ENCODE measurements at places on chromosomes 3 and 15.

GRCh38 chr3:60365360-60365759, 885.9 kb downstream of the FHIT start:
- DNase-seq: no peak

- DNase-seq: no peak
These were observed 173.1 kb upstream of the LYSMD4 start for GRCh38 chr15:99906311-99906710.

DNA sequence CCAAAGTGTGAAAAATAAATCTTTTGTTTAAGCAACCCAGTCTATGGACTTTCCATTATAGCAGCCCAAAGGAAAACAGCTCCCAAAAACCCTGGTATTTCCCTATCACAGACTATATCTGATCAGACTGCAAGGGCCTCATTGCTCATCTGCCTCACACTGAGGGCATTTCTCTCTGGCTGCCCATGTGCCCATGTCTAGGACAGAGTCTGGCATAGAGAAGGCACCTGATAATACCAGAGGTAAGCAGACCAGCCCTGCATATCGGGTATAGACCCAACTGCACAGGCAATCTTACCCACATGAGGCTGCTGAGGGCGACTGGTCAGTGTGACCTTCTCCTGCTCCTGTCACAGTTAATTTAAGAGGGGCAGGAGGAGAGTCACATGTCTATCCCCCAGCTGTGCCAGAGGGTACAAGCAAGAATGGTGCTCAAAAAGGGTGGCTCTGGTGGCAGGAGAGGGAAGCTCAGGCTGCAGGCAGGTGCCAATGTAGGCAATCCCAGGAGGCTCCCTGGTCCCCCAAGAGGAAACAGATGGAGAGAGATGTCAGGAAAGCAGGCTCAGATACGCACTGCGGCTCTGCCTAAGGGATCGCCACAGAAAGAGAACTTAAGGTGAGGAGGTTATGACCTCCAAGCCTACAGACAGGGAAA, 3.1 kb downstream of the CSRNP1 start:
- peak; percentile 7 for DNase-seq

GRCh38 chr3:189301479-189301878, 129.7 kb downstream of the TPRG1 start:
- no peak for DNase-seq

DNA sequence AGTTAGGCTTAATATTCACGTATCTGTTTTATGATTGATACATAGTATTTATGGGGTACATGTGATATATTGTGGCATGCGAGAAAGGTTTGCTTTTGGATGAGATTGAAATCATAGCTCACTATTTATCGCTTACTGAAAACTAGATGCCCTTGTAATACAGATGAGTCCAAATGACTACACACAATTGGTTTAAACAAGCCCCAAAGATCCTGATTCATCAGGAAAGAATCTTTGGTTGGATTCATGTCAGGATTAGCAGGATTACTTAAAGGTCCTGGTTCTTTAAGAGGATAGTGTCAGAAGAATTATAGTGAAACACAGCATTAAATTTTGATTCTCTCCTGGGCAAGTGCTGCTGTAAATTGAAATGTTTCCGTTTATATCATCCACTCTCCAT, 18.6 kb upstream of the AADAC start:
- DNase-seq: no peak

DNA sequence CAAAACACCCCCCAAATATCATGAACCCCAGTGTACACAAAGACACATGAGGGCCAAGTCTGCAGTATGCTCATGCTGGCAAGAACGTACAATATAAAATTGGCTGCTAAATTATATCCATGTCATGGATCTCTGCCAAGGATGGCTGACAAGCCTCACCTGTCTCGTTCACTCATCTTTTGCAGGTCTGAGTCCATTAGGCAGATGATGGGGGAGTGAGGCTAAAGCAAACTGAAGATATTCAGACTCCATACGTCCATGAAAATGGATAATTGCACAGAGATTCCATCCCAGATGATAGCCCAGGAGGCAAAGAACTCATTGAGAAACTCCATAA, 122.3 kb upstream of the PTPRG start:
- DNase-seq: no peak

DNA sequence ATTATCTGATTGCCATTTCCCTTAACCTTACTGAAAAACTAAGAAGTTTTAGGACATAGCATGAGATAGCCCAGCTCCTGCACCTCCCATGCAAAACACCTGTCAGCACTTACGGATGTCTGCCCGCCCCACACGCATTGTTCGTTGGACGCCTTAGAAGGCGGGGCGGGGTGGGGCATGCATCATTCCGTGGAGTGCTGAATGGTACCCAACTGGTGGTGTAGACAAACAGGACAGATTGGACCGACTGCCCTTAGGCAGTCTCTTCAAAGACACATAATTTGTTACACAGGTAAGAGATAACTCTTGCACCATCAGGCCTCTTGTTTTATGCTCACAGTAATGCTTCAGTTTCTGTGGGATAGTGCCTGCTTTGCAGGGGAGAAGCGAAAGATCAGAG, 93.8 kb downstream of the SMAD6 start:
- DNase-seq: no peak

DNA sequence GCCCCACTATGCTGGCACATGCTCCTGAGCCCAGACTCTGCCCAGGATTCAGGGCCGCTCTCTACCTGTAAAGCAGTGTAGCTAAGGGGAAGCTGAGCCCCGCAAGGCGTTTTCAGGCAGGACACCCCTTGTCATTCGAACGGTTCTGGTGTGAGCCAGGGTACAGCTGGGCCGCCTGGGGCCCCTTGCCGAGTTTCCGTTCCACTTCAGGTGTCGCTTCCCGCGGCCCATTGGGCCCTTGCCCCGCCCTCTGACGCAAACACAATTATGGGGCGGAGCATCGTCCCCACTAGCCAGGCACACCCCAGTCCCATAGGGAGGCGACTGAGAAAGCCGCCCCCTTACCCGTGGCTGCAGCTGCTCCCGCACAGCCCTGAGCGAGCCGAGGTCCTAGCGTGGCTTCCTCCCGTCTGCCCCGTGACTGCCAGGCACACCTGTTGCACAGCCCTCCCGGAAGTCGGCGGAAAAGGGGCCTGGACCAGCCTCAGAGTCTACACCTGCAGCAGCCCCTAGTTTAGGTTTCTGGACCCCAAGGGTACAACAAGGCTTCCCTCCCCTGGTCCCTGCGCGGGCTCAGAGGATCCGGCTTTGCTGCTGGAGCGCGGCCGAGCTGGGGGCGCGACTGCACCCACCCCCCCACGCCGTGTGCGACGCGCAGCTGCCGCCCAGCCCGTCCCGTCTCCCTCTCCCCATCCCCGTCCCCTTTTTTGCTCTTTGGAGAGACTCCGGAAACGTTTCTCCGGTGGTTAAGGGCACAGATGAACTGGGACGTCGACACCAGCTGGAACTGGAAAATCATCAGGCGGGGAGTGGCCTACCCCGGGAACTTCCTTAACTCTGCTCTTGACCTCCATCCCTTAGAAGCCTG, at the start of gene PLSCR2:
Gene PLSCR2 (minus strand): TSS at position 412 of the 868 bp plus-strand sequence. CDS start 9,657 bp downstream, outside the sequence.
- no peak for DNase-seq

DNA sequence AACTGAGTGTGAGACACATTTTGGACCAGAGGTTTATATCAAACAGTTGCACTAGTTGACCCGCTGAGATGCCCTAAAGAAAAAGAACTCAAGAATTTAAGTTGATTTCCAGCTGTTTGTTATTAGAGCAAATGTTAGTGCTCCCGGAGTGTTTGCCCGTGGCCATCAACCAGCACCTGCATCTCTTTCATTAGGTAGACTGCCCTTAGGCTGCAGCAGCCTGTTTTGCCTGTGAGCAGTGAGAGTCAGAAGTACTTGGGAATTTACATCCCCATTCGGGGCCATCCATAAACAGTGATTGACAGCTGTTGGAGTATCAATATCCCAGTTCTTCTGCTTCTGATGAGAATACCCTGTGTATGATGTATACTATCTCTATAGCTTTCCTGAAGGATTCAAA, 492.6 kb downstream of the RBMS3 start:
- no peak for DNase-seq

GRCh38 chr3:172142864-172143451, 103.6 kb downstream of the FNDC3B start:
- no peak for DNase-seq

- no peak for DNase-seq
These were observed 56.0 kb upstream of the ATP2B2 start for GRCh38 chr3:10561162-10561945.

GRCh38 chr3:12982619-12983101, 90.6 kb downstream of the IQSEC1 start:
- no peak for DNase-seq

DNA sequence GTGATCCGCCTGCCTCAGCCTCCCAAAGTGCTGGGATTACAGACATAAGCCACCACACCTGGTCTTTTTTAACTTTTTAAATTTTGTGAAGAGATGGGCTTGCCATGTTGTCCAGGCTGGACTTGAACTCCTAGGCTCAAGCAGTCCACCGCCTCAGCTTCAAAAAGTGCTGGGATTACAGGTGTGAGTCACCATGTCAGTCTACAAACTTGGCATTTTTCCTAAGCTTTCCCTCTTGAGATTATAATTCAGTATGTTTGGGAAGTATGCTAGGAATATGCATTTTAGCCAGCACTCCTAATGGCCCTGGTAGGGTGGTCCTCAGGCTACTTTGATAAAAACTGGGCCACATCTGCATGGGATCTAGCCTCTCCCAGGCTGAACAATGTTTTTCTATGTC, 4.4 kb downstream of the WDR73 start:
- DNase-seq: no peak

DNA sequence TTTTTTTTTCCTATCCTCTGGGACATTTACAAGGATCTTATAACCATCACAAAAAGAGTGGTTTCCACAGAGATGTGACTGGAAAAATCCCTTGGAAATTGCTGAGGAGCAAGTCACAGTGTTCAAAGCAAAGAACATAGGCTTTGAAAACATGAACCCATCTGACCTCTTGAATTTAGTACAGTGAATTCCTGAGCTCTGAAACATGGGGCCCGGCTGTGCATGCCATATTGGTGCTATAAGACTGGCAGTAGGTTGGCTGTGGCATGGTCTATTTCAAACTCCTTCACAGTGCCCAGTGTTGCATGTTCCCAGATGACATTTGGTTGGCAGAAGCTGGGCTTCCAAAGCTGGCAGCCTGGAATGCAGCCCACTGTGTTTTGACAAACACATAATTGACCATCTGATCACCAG, 202.2 kb downstream of the TIGIT start:
- no peak for DNase-seq

- DNase-seq: no peak
These were observed 5.8 kb upstream of the GNAI2 start for GRCh38 chr3:50230104-50230793.

GRCh38 chr3:38616111-38616510, 33.4 kb downstream of the SCN5A start:
- DNase-seq: no peak

GRCh38 chr3:114879059-114880031, 267.7 kb downstream of the ZBTB20 start:
- peak; percentile 20 for DNase-seq

- DNase-seq: no peak
These were observed 835.0 kb downstream of the TBL1XR1 start for GRCh38 chr3:176362191-176362731.

GRCh38 chr3:151276687-151277042, 1.7 kb downstream of the P2RY14 start:
- no peak for DNase-seq

DNA sequence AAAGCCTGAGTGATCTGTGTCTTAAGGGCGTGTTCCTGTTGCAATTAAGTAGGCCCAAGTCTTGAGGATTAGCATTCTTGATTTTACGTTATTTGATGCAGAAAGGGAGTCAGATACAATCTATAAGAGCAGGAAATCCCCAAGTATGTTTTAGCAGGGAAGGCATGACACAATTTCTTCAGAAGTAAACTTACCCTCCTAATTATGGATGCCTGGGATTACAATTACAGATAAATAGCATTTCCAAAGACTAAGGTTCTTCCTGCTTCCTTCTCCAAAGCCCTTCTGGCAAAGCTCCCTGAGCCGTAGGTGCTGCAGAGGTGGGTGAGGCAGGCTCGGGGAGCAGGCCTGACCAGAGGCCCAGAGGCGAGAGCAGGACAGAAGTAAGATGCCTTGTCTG, 34.9 kb upstream of the ST6GAL1 start:
- DNase-seq: no peak

GRCh38 chr3:143132246-143132980, 12.8 kb downstream of the CHST2 start:
- DNase-seq: no peak

DNA sequence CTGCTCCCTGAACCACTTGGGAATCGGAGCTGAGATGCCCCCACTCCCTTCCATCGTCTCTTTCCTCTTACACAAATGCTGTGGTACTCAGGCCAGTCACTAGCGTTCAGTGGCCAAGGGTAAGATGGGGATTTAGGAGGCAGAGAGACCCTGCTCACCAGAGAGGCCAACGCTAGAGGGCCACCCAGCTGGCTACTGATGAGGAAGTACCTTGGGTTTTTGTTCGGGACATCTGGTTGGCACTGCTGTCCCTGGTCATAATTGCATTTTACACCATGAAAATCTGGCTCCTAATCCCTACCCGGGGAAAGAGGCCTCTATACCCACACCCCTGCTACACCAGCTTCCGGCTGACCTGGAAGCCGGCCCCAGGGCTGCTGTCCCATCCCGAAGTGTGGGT, 7.7 kb downstream of the MAP6D1 start:
- no peak for DNase-seq

- peak; percentile 76 for DNase-seq
These were observed 72.2 kb downstream of the DLG1 start for GRCh38 chr3:197226179-197226578.

DNA sequence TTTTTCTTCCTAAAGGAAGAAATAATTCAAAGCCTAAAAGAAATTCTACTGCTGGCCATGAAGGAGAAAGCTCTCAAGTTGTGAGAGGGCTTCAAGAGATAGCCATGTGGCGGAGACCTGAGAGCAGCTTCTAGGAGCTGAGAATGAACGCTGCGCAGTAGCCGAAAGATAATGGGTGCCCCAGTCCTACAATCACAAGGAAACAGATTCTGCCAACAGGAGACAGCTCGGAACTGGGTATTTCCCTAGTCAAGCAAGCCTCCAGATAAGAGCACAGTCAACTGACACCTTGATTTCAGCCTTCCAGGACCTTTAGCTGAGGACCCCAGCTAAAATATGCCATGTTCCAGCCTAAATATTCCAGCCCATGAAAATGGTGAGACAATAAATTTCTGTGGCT, 824.1 kb downstream of the FHIT start:
- no peak for DNase-seq

Measured in NCI-H510A treated with DMSO at 0.1 percent for 48 hours (cell line).